Foreskin fibroblast (primary cell): ENCODE measurements at places on chromosomes 16 and 17.
A peak's percentile ranks its signal among the peaks of the same experiment; 100 is the strongest.

- DNase-seq = no peak
Observed at GRCh38 chr17:64345689-64346376, 44.8 kb downstream of the PECAM1 start.

DNA sequence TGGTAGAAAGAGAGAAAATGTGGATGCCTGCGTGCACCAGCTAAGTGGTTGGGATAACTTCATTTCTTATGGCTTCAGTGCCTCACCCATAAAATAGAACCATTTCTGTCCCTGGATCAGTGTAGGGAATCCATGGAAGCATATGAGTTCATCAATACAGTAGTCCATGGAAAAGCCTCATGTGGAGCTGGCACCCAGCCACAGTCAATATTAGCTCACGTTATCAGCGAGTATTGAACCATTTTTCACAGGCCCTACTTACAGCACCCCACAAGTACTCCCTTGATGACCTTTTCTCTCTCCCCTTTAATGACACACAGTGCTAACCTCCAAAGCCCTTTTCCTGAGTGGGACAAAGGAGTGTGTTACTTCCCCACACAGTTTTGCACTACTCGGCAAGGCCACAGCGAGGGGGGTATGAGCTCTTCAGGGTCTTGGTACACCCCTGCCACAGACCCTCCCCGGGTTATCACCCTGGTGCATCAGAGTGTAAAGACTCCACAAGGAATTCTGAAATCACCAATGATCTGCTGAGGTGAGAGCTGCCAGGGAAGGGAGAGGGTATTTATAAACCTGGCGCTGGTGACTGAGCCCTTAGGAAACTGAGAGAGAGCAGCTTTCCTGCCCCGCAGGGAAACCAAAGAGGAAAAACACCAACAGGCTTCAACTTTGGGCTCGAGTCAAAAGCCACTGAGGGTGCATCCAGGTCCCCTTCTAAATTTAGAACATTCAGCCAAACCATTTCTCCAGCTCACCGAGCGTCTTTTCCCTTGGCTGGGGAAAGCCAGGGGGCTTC lies 36.9 kb downstream of the DYNLRB2 start:
- DNase-seq = no peak

GRCh38 chr16:5016967-5017677 lies 16.6 kb downstream of the NAGPA start:
- no peak for DNase-seq

- no peak for DNase-seq
Observed at GRCh38 chr17:16926571-16927451, 45.1 kb downstream of the TNFRSF13B start.

DNA sequence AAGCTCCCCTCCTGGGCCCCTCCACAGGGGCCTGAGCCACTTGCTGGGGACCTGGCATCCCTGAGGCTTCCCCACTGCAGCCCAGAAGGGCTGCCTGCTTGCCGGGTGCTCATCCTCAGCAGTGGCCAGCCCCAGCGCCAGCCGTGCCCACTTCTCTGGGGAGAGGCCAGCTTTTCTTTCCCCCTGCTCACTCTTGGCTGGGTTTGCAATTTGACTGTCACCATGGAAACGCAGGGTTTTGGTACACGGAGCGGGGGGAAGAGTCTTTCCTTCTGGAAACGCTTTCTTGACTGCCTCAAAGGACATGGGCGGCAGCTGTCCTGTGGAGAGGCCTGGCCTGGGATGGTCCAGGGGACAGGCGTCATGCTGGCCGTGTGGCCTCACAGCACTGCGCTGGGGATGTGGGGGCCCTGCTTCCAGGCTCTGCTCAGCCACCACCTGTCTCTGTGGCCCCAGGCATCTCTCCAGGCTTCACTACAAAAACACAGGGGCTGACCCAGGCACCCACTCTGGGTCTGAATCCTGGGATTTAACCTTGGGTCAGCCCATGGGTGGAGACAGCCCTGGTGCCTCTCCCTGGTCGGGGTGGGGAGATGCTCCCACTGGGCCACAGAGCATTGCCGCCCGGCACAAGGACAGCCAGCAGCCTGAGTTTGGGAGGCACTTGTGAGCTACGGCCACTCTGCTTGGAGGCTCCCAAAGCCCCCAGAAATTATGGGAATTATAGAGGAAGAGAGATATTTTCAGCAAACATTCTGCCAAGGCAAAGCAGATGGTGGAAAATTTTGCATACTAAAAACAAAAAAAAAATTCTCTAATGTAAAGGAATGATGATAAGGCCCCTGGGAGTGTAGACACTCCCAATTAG lies 45.9 kb upstream of the DOC2B start:
- no peak for DNase-seq

GRCh38 chr16:1757714-1758461 lies 13.5 kb downstream of the NME3 start:
- DNase-seq = no peak

GRCh38 chr17:51165680-51166197 lies 472 bp upstream of the NME2 start:
- DNase-seq = peak; percentile 65

GRCh38 chr17:57415751-57416207 lies 159.5 kb downstream of the MSI2 start:
- DNase-seq = no peak

DNA sequence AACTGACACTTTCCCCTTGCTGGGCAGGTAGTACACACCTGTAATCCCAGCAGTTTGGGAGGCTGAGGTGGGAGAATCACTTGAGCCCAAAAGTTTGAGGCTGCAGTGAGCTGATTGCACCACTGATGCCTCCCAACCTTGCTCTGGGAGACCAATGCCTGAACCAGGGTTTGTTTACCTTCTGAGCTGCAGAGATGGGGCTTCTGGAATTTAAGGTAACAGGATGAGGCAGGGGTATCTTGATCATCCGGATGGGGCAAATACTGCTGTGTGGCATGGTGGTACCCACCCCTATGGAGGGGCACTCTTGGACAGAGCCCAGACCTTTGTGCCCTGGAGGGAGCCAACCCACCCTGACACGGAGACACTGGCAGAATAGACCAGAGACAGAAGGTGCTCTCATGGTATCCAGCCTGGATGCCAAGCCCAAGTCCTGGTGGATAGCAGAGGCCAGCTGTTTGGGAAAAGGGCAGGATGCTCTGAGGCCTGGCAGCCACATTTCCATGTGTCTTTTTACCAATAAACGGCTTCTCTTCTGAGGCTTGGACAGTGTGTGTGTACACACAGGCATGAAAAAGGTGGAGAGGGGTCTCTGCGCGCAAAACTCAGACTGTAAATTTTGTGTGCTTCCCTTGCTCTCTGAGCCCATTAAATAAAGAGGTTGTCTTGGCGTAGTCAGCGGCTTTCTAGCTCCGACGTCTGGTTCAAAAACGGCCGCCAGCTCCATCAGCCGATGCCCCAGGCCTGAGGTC lies 4.4 kb downstream of the ZNF48 start:
- no peak for DNase-seq

DNA sequence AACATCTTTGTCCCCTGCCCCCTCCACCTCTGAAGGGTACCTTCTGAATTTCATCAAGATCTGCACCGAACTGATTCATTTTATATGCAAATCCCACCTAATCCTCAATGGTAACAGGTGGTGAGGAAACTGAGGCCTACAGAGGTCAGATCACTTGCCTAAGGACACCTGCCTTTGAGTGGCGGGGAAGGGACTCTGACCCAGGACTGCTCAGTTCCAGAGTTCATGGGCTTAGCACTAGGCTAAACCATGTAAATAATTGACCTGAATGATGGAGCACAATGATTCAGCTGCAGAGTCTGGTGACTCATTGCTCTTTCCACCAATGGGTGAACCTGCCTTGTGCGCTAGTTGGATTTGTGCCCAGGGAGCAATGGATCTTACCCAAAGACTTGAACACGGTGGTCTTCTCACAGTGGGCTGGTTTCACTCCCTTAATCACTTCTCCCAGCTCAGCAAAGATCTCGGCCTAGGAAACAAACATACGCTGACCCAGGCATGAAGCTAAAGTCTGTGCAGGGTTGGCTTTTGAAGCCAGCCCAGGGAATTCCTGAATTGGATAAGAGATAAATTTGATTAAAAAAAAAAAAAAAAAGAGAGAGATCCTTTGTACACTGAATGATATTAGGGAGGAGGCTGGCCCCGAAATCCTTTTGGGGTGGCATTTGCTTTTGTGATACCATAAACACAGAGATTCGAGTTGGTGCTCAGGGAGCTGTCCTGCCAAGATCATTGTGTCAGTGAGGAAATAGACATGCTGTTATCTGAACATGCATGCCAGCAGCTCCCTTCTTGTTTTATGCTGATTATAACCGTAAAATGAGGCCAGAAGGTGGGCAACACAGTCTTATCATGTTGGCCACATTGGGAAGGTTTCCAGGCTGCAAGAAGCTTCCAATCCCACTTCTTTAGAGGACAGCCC lies 17.0 kb downstream of the CRYM start:
- peak; percentile 96 for DNase-seq

GRCh38 chr17:79006046-79006445 lies 3.5 kb downstream of the CANT1 start:
- no peak for DNase-seq

GRCh38 chr16:58440131-58440530 lies 47.9 kb downstream of the GINS3 start:
- DNase-seq = no peak

DNA sequence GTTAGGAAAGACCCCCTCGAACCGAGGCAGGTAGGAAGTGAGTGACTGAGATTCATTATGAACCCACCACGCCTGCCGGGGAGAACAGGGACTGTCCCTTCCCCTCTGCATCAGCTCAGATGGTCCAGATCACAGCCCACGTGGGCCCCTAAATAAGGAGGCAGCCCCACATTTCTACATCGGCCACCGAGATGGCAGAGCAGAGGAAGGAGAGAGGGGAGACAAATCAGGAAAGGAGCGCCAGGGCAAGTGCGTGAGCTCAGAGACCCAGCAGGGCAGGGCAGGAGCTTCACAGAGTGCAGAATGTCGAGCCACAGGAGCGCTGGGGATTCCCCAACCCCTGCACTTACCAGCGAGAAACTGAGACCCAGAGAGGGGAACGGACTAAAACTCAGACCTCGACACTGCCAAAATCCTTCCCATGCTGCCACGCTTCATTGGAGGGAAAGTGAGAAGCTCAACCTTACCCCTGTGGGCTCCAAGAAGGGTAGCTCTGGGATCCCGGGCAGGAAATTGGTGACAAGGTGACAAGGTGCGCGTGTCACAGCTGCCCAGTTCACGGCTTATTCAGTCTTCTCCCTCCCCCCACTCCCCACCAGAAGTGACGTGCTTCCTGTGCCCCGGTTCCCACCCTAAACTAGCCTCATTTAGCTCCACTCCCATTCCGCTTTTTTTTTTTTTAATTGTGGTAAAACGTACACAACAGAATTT lies at the start of gene ICAM2:
ICAM2 (minus strand) TSS at position 578 of the 711 bp plus-strand sequence. CDS start 13,942 bp downstream, outside the sequence.
- no peak for DNase-seq

DNA sequence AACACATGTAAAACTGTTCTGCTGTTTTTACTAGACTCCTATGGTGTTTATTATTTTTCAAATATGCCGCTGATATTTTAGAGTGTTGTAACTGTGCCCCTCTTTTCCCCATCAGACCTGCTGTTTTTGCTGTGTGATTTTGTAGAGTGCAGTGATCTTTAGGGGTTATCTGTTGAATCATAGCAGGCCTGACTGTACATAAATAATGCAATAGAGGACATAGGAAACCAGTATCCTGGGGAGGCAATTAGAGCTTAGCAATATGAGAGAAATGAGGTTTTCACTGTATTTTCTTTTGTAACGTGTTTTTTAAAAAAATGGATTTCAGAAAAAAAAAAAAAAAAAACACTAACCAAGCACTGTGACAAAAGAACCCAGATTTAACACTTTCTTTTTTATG lies 662.2 kb downstream of the TOX3 start:
- DNase-seq = peak; percentile 10

- no peak for DNase-seq
Observed at GRCh38 chr16:28537964-28538732, 626 bp downstream of the NUPR1 start.

- DNase-seq = no peak
Observed at GRCh38 chr16:49428808-49429207, 55.2 kb downstream of the C16orf78 start.

- no peak for DNase-seq
Observed at GRCh38 chr17:74380086-74380958, 13.0 kb downstream of the GPR142 start.

DNA sequence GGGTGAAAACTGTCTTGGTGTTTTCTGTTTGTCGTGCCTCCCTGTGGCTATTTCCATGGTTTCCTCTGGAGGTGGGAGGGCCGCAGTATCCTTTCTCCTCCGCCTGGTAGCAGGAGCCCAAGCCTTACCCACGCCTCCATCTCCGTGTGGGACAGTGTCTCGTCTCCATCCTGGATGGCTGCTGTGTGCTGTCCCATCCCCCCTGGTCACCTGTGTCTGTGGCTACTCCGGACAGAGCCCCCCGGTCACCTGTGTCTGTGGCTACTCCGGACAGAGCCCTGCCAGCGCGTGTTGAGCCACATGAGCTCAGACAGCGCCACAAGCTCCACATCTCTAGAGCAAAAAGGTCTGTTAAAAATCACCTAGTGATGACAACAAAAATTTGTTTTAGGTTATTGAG lies 198.2 kb upstream of the CHMP6 start:
- no peak for DNase-seq

DNA sequence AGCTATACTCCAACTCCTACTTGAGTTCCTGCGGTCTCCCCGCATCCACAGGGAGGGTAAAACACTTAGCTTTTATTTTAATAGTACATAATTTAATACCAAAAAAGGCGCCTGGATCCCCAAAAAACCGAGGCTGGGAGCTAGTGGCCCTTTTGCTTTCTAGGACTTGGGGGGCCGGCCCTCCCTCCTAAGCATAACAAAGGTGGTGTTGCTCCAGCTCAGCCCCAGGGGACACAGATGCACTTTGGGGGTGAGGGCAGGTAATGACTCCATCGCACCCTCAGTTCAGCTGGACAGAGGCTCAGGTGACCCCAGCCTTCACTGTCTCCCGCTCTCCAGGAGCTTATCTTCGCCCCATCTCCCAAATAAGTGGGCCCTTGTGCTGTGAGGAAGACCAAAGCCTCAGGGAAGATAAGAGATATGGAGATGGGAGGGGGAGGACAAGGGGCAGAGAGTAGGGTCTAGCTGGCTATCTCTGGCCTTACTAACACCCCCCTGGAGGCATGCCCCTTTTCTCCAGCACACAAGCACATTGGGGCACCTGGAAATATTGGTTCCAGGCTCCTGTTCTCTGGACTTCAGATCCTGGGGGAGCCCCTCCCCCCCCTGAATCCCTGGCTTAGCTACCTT lies 2.8 kb upstream of the NHERF1 start:
- no peak for DNase-seq

GRCh38 chr16:17476414-17477259 lies 5.9 kb upstream of the XYLT1 start:
- DNase-seq = peak; percentile 81
